ENCODE measurements at places on chromosomes 1 and 21.

GRCh38 chr1:4379451-4380175 lies 274.8 kb upstream of the AJAP1 start:
- no peak for DNase-seq

DNA sequence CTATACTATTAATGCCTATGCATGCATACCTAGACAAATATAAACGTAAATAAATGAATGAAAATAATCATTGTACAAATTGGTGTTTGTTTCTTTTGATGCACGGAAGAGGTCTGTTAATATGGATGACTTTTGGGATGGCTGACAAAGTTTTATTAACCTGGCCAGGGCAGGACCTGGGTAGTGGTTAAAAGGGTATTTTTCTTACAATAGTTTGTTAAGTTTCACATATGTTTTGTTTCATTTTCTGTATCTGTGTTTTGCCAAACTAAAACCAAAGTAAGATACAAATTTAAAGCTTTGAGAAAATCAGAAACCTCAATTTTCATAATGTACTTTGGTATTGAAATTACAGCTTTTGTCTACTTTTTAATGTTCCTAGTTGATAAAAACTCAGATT lies 222.7 kb upstream of the OLFM3 start:
- no peak for DNase-seq

DNA sequence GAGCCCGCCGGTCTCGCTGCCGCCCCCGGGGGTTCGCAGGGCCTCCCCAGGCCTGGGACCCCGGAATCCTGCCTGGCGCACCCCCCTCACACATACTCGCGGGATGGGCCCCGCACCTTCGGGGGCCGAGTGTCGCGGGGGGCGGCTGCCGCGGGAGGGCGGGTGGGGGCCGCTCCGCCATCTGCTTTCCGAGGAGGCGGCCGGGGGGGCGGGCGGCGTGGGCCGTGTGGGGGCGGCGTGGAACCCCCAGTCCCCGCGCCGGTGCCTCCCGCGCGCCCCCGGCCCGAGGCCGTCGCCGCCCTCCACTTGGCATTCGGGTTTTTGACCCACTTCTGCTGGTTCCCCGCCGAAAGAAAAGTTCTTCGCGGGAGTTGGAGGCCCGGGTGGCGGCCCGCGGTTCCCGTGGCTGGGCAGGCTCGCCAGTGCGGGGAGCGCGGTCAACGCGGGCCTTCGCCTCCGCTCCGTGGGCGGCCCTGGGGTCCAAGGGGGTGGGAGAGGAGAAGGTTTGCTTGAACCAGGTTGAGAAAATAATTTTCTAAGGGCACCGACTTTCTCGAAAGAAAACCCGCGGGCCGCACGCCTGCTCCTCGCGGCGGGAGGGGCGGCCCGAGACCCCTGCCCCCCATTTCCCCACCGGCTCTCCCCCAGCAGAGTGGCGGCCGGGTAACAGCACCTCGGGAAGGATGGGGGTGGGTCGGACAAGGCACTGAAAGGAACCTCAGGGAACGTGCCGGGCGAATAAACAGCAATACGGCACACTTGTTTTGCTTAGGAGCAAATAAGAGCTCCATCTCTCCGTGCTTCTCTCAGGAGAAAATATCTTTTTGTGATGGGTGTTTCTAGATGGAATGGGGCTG lies 1.6 kb downstream of the PHF13 start:
- no peak for DNase-seq

- no peak for DNase-seq
Observed at GRCh38 chr1:202162047-202162417, 1.6 kb upstream of the PTPN7 start.

GRCh38 chr1:162171111-162171510 lies 101.6 kb downstream of the NOS1AP start:
- no peak for DNase-seq

GRCh38 chr1:19179597-19180264 lies 30.3 kb downstream of the UBR4 start:
- no peak for DNase-seq

GRCh38 chr1:209324901-209325871 lies 258.3 kb upstream of the CAMK1G start:
- DNase-seq = no peak

GRCh38 chr1:41315146-41315822 lies 46.0 kb upstream of the FOXO6 start:
- no peak for DNase-seq

DNA sequence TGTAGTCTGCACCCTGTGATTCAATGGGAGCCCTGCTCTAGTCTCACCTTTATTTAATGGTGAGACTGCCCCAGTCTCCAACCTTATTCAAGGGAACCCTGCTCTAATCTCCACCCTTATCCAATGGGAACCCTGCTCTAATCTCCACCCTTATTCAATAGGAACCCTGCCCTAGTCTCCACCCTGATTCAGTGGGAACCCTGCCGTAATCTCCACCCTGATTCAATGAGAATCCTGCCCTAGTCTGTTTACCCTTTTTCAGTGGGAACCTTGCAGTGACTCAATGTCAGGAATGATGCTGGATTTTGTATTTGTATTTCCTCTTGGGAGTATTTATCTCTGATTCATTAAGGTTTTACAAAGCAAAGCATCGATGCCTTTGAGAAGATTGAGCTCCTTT lies 39.5 kb downstream of the TRPM2 start:
- DNase-seq = no peak

Data from effector CD8-positive, alpha-beta T cell (primary cell).